ENCODE measurements at places on chromosomes 2 and 18. TPM values are rescaled to one million over a fixed set of nuclear protein-coding genes. Genes with fewer than 3 reads are reported as not detected.

FARP2 gene
- total RNA-seq, result 50.9 TPM

HAT1 gene
- total RNA-seq, result 42.5 TPM

TTR gene
- total RNA-seq, result not detected

THAP4 gene
- 74.3 TPM for total RNA-seq

COL5A2 gene
- total RNA-seq, result 33.1 TPM

MAP3K20 gene
- total RNA-seq, result 20.3 TPM

NPPC gene
- not detected for total RNA-seq

DQX1 gene
- 5.3 TPM for total RNA-seq

MRO gene
- not detected for total RNA-seq

FAM237A gene
- not detected for total RNA-seq

IL37 gene
- total RNA-seq, result not detected

MC4R gene
- not detected for total RNA-seq

Measured in airway epithelial cell (primary cell).